ENCODE measurements at places on chromosomes 1 and 21. TPM values are rescaled to one million over a fixed set of nuclear protein-coding genes. Genes with fewer than 3 reads are reported as not detected.

LORICRIN gene
- not detected for total RNA-seq

TLR5 gene
- total RNA-seq = 0.56 TPM

CD2 gene
- total RNA-seq = 2.9 TPM

SFN gene
- total RNA-seq = 2.9 TPM

ACTL8 gene
- not detected for total RNA-seq

PRAMEF18 gene
- total RNA-seq = not detected

FAM72C gene
- 9.1 TPM for total RNA-seq

RABGAP1L gene
- total RNA-seq = 128 TPM

ANGPTL1 gene
- not detected for total RNA-seq

VASH2 gene
- 29.2 TPM for total RNA-seq

GRCh38 chr1:5856246-5856815 lies 135.9 kb downstream of the NPHP4 start:
- no peaks in the 10 kb centered on the region for H3K4me1 ChIP-seq
- no peak overlapping the region for H3K27ac ChIP-seq
- H3K27me3 ChIP-seq = no peaks in the 10 kb centered on the region
- H3K36me3 ChIP-seq = no peaks in the 10 kb centered on the region

- no peak for DNase-seq
- H3K36me3 ChIP-seq = no peaks in the 10 kb centered on the region
- H3K4me1 ChIP-seq = no peaks in the 10 kb centered on the region
- H3K4me3 ChIP-seq = no peak overlapping the region
- H3K27ac ChIP-seq = no peak overlapping the region
Measured at GRCh38 chr1:62912028-62912638, 128.2 kb downstream of the ATG4C start.

DNA sequence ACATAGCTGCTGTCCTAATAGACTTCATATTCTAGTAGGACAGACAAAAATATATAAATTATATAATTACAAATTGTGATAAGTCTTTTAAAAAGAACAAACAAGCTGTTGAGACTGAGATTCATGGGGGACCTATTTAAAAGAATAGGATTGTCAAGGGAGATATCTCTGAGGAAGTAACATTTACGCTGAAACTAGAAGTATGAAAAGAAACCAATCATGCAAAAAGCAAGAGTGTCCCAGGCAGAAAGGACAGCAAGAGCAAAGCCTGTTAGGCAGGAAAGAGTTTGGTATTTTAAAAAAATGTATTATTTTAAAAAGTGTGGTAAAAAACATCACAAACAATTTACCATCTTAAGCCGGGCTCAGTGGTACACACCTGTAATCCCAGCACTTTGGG lies 9.1 kb upstream of the METTL13 start:
- H3K36me3 ChIP-seq = no peaks in the 10 kb centered on the region
- H3K4me1 ChIP-seq = no peaks in the 10 kb centered on the region
- DNase-seq = no peak
- no peak overlapping the region for H3K4me3 ChIP-seq
- H3K27me3 ChIP-seq = no peaks in the 10 kb centered on the region

DNA sequence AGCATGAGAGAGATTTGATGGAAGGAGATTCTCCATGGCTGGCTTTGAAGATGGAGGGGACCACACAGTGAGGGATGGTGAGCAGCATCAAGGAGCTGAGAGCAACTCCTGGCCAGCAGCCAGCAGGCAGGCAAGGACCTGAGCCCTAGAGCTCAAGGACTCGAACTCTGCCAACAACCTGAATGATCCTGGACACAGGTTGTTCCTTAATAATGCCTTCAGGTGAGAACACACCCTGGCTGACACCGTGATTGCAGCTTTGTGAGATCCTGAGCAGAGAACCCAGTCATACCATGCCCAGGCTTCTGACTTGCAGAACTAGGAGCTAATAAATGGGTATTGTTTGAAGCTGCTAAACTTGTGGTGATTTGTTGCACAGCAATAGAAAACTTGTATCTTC lies 183.1 kb downstream of the LMX1A start:
- no peaks in the 10 kb centered on the region for H3K4me1 ChIP-seq
- H3K36me3 ChIP-seq = no peaks in the 10 kb centered on the region
- no peaks in the 10 kb centered on the region for H3K27me3 ChIP-seq
- DNase-seq = no peak
- H3K27ac ChIP-seq = no peak overlapping the region

GRCh38 chr1:1927751-1928150 lies 8.7 kb upstream of the TMEM52 start:
- no peaks in the 10 kb centered on the region for H3K36me3 ChIP-seq
- H3K27me3 ChIP-seq = no peaks in the 10 kb centered on the region
- DNase-seq = no peak
- H3K27ac ChIP-seq = no peak overlapping the region
- H3K4me1 ChIP-seq = no peaks in the 10 kb centered on the region

- no peaks in the 10 kb centered on the region for H3K4me1 ChIP-seq
- no peaks in the 10 kb centered on the region for H3K27me3 ChIP-seq
Measured at GRCh38 chr1:58409336-58409735, 137.2 kb downstream of the OMA1 start.

- H3K36me3 ChIP-seq = no peaks in the 10 kb centered on the region
- H3K27me3 ChIP-seq = no peaks in the 10 kb centered on the region
- no peak for DNase-seq
- no peak overlapping the region for H3K27ac ChIP-seq
- H3K4me3 ChIP-seq = no peak overlapping the region
- H3K4me1 ChIP-seq = no peaks in the 10 kb centered on the region
Measured at GRCh38 chr1:175649416-175649815, 94.0 kb downstream of the TNR start.

GRCh38 chr1:42179275-42179674 lies 14.7 kb upstream of the GUCA2A start:
- H3K27ac ChIP-seq = no peak overlapping the region
- no peaks in the 10 kb centered on the region for H3K27me3 ChIP-seq
- no peaks in the 10 kb centered on the region for H3K4me1 ChIP-seq
- H3K36me3 ChIP-seq = no peaks in the 10 kb centered on the region
- no peak overlapping the region for H3K4me3 ChIP-seq
- DNase-seq = no peak

GRCh38 chr1:206590025-206590758 lies 22.1 kb downstream of the EIF2D start:
- H3K4me3 ChIP-seq = no peak overlapping the region
- no peaks in the 10 kb centered on the region for H3K27me3 ChIP-seq
- peaks cover 40% of the 10 kb centered on the region for H3K36me3 ChIP-seq
- peak overlapping the region; percentile 34 for H3K27ac ChIP-seq

- H3K4me1 ChIP-seq = no peaks in the 10 kb centered on the region
- H3K36me3 ChIP-seq = no peaks in the 10 kb centered on the region
- H3K27ac ChIP-seq = no peak overlapping the region
- H3K27me3 ChIP-seq = no peaks in the 10 kb centered on the region
- peak; percentile 7 for DNase-seq
Measured at GRCh38 chr1:176073524-176074157, 133.4 kb downstream of the COP1 start.

GRCh38 chr1:156429313-156430060 lies 60.5 kb downstream of the RHBG start:
- no peaks in the 10 kb centered on the region for H3K4me1 ChIP-seq
- DNase-seq = no peak
- H3K27me3 ChIP-seq = peaks cover 16% of the 10 kb centered on the region
- H3K36me3 ChIP-seq = no peaks in the 10 kb centered on the region
- no peak overlapping the region for H3K27ac ChIP-seq

DNA sequence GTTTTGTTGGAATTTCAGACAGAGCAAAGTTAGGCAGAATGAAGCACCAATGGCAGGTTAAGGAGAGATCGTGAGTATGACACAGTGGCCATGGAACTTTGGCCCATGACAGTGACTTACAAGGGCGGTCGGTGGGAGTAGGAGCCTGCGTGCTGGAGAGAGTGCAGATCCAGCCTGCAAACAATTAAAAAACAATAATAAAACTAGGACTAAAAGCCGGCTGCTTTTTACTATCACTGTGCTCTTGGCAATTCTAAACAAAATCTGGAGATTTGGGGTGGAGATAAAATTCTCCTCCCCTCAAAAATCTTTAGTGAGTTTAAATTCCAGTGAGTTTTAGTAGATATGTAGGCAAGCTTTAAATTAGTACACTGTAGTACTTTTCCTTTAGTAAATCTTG lies 96.9 kb downstream of the DHRS3 start:
- H3K27me3 ChIP-seq = no peaks in the 10 kb centered on the region
- no peaks in the 10 kb centered on the region for H3K36me3 ChIP-seq
- H3K4me3 ChIP-seq = no peak overlapping the region
- H3K4me1 ChIP-seq = no peaks in the 10 kb centered on the region
- DNase-seq = no peak

GRCh38 chr1:246794048-246794827 lies 70.0 kb downstream of the SCCPDH start:
- H3K27ac ChIP-seq = no peak overlapping the region
- no peaks in the 10 kb centered on the region for H3K36me3 ChIP-seq
- no peaks in the 10 kb centered on the region for H3K27me3 ChIP-seq
- no peak overlapping the region for H3K4me3 ChIP-seq
- no peak for DNase-seq

GRCh38 chr1:184854496-184855140 lies 100.0 kb upstream of the EDEM3 start:
- H3K27me3 ChIP-seq = no peaks in the 10 kb centered on the region
- H3K4me3 ChIP-seq = no peak overlapping the region
- no peak for DNase-seq
- H3K4me1 ChIP-seq = peaks cover 5% of the 10 kb centered on the region

GRCh38 chr1:27049607-27050006 lies 37.0 kb upstream of the TENT5B start:
- H3K4me1 ChIP-seq = peaks cover 5% of the 10 kb centered on the region
- H3K4me3 ChIP-seq = no peak overlapping the region
- no peak overlapping the region for H3K27ac ChIP-seq
- no peaks in the 10 kb centered on the region for H3K36me3 ChIP-seq
- no peaks in the 10 kb centered on the region for H3K27me3 ChIP-seq
- DNase-seq = no peak

GRCh38 chr1:62687421-62687902 lies 724 bp downstream of the DOCK7 start:
- H3K27ac ChIP-seq = peak overlapping the region; percentile 83
- H3K36me3 ChIP-seq = no peaks in the 10 kb centered on the region
- H3K27me3 ChIP-seq = no peaks in the 10 kb centered on the region
- H3K4me3 ChIP-seq = peak overlapping the region; percentile 87
- no peak for DNase-seq
- peaks cover 4% of the 10 kb centered on the region for H3K4me1 ChIP-seq

GRCh38 chr1:168520832-168521231 lies 23.0 kb downstream of the XCL2 start:
- DNase-seq = no peak
- peaks cover 10% of the 10 kb centered on the region for H3K4me1 ChIP-seq
- H3K27me3 ChIP-seq = no peaks in the 10 kb centered on the region
- H3K27ac ChIP-seq = no peak overlapping the region
- no peak overlapping the region for H3K4me3 ChIP-seq
- no peaks in the 10 kb centered on the region for H3K36me3 ChIP-seq

DNA sequence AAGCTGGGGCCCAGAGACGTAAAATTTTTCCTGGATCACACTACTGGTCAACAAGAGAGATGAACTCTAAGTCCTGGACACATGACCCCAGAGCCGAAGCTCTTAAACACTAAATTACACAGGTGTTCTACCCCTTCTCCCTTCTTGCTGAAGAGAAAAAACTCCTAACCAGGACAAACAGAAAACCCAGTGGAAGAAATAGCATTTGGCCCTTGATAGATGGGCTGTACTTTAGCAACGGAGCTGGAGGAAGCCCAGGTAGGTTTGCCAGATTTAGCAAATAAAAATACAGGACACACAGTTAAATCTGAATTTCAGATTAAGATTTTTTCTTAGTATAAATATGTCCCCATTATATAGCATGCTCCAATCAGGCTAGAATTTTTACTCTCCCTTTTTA lies 72.7 kb downstream of the DIRAS3 start:
- H3K36me3 ChIP-seq = no peaks in the 10 kb centered on the region
- no peak for DNase-seq
- H3K4me1 ChIP-seq = no peaks in the 10 kb centered on the region
- H3K27ac ChIP-seq = no peak overlapping the region
- H3K4me3 ChIP-seq = no peak overlapping the region

- no peak overlapping the region for H3K27ac ChIP-seq
- H3K27me3 ChIP-seq = no peaks in the 10 kb centered on the region
- H3K4me1 ChIP-seq = peaks cover 7% of the 10 kb centered on the region
- H3K4me3 ChIP-seq = no peak overlapping the region
- no peaks in the 10 kb centered on the region for H3K36me3 ChIP-seq
Measured at GRCh38 chr1:222616525-222616924, 1.4 kb upstream of the MIA3 start.

- no peaks in the 10 kb centered on the region for H3K4me1 ChIP-seq
- no peak overlapping the region for H3K4me3 ChIP-seq
- H3K27ac ChIP-seq = no peak overlapping the region
- H3K27me3 ChIP-seq = no peaks in the 10 kb centered on the region
- no peaks in the 10 kb centered on the region for H3K36me3 ChIP-seq
Measured at GRCh38 chr1:189675712-189676244, 801.9 kb downstream of the BRINP3 start.

DNA sequence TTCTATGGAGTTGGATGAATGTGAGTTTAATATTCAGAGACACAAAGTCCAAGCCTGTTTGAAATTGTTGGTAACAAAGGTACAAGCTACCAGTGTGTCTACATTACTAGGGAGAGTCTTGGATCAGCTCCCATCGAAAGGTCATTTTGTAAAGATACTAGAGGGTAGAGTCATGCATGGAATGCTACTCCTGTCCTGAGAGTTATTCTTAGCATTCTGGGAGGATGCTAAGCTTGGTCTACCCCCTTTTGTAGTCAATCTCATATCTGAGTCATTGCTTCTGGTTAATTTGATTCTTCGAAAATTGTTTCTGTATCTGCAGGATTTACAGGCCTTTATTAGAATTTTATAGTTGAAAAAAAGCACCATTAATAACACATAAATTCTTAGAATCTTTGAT lies 240.2 kb downstream of the ST6GALNAC3 start:
- no peak overlapping the region for H3K27ac ChIP-seq
- H3K4me1 ChIP-seq = no peaks in the 10 kb centered on the region
- no peaks in the 10 kb centered on the region for H3K27me3 ChIP-seq
- H3K4me3 ChIP-seq = no peak overlapping the region
- no peaks in the 10 kb centered on the region for H3K36me3 ChIP-seq

- no peaks in the 10 kb centered on the region for H3K27me3 ChIP-seq
- H3K36me3 ChIP-seq = no peaks in the 10 kb centered on the region
- no peak overlapping the region for H3K27ac ChIP-seq
- no peak for DNase-seq
- peaks cover 3% of the 10 kb centered on the region for H3K4me1 ChIP-seq
Measured at GRCh38 chr1:248691567-248692155, 10.9 kb downstream of the OR14I1 start.

DNA sequence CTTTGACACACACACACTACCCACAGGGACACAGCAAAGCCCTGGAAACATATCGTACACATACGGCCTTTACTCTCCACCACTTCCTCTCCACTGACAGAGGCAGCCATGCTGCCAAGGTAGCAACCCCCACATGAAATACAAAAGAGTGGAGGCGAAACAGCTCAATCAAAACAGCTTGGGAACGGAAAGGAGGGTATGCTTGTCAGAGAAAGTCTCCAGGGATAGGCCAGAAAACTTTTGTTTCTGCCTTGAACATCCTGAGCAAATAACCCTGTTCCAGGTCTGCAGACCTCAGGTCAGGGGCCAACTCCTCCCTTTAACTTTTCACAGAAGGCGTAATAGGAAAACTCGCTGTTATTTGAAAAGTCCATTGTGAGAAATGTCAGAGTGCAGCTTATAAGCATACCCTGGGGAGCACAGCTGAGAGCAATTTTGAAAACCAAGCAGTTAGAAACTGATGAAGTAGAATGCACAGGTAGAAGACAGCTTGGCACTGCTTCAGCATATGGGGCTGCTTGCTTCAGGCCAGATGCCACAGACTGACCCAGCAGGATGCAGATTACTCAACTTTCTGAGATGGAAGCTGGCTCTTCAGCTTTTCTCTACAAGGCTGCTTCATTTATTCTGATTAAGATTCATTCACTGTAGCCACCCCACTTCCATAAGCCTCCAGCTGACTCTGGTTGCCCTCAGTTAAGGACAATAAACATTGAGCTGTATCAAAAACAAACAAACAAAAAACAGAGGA lies 18.0 kb downstream of the KIAA0319L start:
- H3K4me3 ChIP-seq = peak overlapping the region; percentile 39
- DNase-seq = peak; percentile 75
- peaks cover 27% of the 10 kb centered on the region for H3K4me1 ChIP-seq
